Left kidney (tissue), 8 donors: ENCODE measurements at places on chromosomes 16 and 17.

DNA sequence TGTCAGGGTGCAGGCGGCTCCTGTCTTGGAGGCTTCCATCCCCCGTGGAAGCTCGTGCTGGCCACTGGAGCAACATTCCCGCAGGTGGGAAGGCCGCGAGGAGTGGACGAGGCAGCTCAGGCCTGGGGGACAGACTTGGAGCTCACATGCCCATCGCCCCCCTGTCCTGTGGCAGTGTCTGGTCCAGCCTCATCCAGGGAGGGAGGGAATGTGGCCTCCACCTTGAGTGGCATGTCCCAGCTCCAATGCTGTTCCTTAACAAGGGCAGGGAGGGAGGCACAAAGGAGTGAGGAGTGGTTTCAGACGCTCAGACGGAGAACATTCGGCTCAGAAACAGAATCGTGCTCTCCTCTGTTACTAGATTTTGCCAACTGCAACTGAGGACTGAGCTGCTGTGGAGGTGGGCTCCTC lies 159.4 kb upstream of the CHMP6 start:
- no peak for DNase-seq

GRCh38 chr16:23354246-23354645 lies 52.1 kb downstream of the SCNN1B start:
- DNase-seq = no peak

DNA sequence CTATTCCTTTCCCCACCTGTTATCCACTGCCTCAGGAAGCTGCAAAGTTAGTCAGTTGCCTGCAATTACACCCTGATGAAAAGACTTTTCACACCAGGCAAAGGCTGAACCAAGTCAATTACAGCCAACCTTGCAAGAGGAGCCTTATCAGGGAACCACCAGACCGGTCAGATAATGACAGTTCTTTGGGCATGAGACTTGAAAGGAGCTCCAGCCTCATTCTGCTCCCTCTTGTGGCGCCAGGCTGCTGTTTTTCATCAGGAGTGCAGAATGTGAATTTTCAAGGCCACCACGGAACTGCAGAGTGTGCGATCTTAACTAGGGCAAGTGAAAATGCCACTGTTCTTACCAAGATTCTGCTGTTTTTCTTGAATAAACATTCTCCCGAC lies 22.5 kb downstream of the DNAI2 start:
- DNase-seq = peak; percentile 57

- DNase-seq = no peak
Observed at GRCh38 chr16:30166202-30166902, 17.1 kb upstream of the CORO1A start.

DNA sequence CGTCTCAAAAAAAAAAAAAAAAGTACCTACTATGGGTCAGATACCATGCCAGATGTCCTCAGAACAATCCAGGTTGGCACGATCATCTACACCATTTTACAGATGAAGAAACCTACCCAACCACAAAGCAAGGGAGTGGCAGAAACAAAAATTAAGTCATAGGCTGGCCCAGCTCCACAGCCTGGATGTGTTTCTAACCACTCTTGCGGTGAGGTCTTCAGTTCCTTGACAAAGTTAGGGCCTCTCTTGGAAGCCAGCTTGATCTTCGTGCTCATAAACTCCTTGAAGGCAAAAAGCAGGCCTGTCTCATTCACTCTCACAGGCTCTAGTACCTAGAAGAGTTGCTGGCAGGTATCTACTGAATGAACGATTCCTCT lies 6.2 kb downstream of the GGA2 start:
- DNase-seq = no peak

GRCh38 chr16:79419148-79419547 lies 181.4 kb downstream of the MAF start:
- DNase-seq = no peak

GRCh38 chr17:31391496-31391949 lies at the start of gene RAB11FIP4:
RAB11FIP4 (plus strand) TSS chr17:31391675; CDS start chr17:31391853, 178 bp downstream.
- DNase-seq = peak; percentile 18

GRCh38 chr16:19878757-19879156 lies 5.9 kb downstream of the GPRC5B start:
- DNase-seq = no peak

DNA sequence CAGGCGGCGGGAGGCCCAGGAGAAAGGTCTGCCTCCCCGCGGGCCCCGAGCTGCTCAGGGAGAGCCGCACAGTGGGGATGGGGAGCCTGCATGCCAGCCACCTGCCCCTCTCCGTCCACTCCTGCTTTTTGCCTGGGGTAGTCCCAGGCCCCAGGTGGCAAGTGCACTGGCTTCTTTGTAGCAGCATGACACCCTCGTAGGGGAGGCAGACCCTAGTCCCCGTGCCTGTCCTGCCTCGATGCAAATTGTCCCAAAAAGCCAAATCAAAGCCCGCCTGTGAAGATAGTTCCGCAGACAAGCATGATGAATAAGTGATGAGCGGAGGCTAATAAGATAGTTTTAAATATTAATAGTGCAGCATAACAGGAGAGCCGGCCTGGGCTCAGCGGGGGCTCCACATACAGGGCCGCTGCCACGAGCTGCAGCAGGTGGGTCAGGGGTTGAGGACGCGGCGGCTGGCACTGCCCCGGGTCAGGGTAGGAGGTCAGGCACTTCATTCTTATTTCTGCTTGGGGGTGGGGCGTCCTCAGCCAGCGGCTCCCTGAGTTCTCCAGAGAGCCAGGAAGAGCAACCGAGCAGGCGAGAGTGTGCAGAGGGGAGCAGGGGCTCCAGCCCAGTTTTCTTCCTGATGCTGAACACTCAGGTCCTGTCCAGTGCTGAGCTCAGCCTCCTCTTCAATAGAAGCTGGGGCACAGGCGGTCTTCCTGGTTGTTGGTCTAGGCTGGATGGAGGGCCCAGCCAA lies 26.8 kb downstream of the GINS2 start:
- DNase-seq = no peak

DNA sequence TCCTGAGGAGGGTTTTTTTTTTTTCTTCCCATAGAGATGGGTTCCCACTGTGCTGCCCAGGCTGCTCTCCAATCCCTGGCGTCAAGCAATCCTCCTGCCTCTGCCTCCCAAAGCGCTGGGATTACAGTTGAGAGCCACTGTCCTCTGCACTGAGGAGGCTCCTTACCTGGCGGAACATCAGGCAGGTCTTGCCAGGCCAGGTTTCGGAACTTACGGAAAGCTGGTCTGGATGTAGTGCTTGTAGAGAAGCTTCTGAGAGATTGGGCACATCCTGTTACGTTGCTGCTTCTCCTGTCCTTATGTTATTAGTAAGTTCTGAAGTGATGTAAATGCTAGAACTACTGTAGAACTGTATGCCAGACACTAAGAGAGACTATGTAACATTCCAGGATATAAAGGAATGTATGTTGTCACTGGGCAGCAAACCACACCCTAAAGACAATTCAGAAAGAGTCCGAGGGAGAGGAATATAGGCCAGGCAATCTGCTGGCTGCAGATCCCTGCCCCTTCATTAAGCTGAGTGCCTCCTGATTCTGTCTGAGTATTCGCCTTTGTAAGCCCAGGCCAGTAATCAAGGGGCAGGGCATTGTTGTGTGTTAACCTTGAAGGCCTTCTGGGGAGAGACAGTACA lies 21.1 kb downstream of the ETV4 start:
- DNase-seq = no peak

DNA sequence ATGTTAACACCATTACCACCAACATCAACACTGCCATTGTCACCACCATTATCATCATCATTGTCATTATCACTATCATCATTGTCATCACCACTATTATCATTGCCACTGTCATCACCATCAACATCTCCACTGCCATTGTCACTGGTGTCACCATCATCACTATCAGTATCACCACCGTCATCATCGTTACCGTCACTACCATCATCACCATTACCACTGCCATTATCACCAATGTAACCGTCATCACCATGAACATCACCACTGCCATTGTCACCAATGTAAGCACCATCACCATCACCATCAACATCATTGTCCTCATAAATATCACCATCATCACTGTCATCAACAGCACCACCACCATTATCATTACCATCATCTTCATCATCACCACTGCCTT lies 633.2 kb upstream of the EEF2KMT start:
- no peak for DNase-seq

DNA sequence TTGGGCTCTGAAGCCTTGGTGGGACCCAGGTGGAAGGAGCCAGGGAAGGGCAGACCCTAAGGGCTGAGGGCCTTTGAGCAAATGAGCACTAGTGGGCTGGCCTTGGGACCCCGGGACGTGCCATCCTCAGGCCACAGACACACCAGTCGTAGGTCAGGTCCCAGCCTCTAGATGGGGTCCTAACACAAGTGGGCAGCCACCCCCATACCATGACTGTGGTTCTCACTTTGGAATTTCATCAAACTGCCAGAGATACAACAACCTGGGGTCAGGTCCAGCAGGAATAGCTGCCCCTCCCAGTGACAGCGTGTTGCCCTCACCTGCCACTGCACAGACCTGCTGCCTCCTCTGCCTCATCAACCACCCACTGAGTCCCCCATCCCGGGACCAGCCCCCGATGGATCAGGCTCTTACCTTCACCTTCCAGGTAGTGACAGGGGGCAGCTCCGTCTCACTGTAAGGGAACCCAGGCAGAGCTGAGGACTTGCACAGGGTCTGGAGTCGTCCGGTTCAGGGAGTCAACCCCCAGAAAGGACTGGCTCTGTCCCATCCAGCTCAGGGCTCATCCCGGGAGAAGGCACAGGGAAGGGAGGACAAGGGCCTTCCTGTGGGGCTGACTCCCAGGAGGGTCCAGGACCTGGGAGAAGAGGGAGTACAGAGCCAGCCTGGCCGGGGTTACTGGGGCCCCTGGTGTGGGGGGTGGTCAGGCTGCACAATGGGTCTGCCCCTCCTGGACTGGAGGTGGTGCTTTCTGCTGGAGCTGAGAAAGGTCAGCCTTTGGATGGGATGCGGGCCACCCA lies 40.0 kb downstream of the LGALS9 start:
- no peak for DNase-seq

DNA sequence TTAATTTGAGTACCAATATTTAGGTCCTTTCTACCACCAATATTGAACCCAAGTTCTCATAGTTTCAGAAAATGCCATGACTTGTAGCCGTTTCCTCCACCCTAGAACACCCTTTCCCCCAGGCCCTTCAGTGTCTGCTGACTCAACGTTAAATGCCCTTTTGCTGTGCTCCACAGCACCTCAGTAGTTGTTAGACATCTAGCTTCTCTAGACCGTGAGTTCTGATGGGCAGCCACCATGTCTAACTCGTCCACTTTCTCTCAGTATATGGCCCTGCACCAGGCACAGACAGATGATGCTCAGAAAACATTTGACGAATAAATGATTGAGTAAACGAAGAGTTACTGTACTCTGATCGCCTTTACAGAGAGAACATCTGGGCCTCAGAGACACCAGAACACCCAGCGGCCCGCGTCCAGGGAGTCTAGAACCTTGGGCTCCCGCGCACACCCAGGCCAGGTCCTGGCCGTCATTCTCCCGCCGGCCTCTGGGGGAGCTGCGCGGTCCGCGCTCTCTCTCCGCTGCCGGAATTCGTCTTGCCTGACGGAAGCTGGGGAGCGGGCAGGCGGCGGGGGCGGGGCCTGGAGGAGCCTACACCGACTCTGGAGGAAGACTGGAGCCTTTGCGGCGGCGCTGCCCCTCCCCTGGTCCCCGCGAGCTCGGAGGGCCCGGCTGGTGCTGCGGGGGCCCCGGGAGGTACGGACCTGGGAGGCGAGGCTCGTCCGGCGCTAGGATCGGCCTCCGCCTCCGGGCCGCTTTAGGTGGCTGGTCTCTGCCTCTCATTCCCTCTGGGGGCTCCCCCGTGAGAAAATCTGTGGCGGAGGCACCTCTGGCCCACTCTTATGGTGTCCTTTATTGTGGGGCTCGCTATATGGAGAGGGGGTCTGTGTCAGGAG lies at the start of gene NKIRAS2:
Gene NKIRAS2 (plus strand): TSS at position 582 of the 896 bp plus-strand sequence. CDS start 1,488 bp downstream, outside the sequence.
- DNase-seq = peak; percentile 87

DNA sequence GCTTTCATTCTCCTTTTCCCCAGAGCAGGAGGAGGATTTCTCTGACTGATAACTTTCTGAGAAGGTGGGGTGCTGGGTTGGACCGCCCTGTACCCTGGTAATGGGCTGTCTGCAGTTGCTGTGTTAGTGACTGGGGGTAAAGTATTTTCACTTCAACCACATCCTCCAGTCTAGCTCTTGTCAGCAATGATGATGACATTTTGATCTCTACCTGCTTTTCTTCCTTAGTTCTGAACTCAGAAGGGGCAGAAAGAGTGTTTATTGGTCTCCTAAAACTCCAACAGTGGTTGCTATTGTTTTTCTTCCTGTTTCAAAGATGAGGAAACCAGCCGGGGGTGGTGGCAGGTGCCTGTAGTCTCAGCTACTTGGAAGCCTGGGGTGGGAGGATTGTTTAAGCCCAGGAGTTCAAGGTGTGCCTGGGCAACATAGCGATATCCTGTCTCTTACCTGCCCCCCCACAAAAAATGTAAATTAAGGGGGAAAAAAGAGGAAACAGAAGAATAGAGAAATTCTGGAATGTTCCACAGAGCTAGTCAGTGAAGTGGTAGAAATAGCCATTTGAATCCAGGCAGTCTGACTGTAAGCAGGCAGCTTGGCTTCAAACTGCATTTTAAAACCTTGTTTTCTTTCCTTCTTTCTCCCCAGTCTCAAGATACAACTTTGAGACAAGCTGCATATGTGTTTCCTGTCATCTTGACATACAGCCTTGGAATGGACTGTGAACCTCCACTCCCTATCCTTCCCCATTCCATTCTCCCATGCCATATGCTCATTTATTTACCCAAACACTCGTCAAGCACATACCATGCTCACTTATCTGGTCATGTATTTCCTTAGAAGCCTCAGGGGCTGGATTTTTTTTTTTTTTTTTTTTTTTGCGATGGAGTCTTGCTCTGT lies 3.3 kb upstream of the N4BP1 start:
- DNase-seq = peak; percentile 52

- no peak for DNase-seq
Observed at GRCh38 chr17:82012640-82013295, 9.9 kb downstream of the CENPX start.

- DNase-seq = no peak
Observed at GRCh38 chr16:1193825-1194581, 31.1 kb downstream of the TPSG1 start.

DNA sequence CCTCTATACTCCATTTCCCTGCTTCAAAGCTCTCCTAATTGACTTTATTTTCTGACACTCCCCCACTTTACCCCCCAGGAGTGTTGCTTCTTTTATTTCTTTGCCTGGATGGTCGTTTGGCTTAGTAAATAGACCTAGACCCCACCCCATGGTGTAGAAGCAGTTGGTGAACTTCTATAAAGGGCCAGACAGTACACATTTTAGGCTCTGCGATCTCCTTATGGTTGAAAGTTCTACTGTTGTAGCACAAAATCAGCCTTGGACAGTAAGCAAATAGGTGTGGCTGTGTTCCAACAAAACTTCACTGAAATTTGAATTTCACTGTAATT lies 31.9 kb downstream of the ZNF287 start:
- DNase-seq = no peak

GRCh38 chr17:55931446-55931845 lies 180.6 kb downstream of the PCTP start:
- DNase-seq = no peak

- DNase-seq = peak; percentile 58
Observed at GRCh38 chr16:12184419-12184917, 207.9 kb downstream of the SNX29 start.
